ENCODE measurements at places on chromosomes 11 and 22.
A peak's percentile ranks its signal among the peaks of the same experiment; 100 is the strongest.

DNA sequence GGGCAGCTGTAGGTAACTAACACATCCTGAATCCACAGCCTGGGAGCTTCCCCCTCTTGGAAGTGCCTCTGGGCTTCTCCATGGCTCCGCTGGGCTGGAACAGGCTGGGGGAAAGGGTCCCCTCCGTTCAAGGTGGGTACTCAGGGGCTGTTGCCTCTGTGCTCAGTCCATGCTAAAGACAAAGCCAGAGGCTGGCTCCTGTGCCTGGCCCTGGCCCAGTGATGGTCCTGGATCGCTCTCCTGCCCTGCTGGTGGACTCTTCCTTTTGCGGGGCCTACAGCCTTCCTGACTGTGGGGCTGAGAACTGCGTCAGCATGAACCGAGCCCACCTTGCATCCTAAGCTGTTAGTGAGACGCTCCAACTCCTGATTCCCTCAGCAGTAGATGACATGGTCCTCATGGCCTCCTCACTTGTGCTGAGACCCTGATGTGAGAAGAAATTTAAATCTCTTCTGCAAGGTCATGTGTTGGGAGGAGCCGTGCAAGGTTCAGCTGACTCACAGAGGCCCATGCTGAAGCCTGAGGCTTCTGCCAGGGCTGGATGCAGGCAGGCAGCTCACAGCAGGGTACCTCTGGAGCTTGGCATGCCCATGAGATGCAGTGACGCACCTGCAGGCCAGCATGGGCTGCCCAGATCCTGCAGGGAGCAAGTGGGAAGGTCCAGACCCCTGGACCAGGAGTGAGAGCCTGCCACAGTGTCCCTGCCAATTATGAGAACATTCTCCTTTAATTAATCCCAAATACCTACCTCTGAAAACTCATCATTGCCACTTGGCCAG, 1285.5 kb downstream of the TBC1D22A start:
- no peak for DNase-seq

- no peak for DNase-seq
Measured at GRCh38 chr11:36361472-36361871, 65.4 kb downstream of the PRR5L start.

DNA sequence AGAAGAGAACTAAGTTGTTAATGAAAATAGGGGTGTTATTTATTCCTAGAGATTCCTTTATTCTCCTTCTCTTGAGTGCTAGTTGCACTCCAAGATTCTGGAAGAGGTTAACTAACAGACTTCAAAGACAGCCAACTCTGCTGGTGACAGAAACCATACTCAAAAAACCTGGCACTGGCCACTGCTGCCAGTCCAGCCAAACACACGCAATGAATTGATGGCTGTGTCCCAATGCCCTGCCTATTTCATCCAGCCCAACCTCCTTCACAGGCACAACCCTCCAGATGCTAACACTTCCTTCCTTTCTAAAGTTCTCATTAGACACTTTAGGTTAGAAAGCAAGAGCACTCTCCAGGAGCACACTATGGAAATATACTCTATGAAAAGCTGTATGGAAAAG, 150.8 kb upstream of the C11orf58 start:
- no peak for DNase-seq

DNA sequence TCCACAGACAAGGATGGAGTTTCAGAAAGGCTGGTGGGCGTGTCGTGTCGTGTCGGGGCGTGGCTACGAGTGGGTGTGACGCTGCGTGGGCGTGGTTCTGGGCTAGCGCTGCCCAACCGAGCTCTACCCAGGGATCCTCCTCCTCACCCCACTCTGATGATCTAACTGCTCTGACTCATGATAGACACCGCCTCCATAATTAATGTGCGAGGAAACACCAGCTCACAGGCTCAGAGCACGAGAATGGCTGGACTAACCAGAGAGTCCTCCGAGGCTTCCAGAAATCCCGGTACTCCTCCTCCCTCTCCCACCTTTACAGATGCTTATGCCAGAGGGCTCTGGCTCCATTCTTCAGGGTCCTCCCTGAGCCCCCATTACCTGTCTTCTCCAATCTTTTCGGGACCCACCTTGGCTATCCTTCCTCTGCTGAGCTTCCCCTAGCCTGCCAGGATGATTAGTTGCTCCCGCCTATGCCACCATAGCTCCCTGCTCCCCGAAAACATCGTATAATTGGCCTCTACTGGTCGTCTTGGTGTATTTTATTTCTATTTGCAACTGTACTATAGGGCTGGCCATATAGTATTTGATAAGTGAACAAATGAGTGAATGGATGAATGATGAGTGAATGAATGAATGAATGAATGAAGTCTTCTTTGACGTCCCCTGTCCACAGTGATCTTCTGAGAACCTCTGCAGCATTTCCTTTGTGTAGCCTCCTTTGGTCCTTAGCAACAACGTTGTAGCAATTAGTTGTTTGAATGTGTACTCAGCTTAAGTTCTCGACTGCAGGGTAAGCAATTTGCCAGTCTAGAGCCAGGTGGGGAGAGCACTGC, 21.7 kb downstream of the TMPRSS13 start:
- peak; percentile 86 for DNase-seq

GRCh38 chr11:35089666-35090065, 49.3 kb upstream of the CD44 start:
- no peak for DNase-seq

DNA sequence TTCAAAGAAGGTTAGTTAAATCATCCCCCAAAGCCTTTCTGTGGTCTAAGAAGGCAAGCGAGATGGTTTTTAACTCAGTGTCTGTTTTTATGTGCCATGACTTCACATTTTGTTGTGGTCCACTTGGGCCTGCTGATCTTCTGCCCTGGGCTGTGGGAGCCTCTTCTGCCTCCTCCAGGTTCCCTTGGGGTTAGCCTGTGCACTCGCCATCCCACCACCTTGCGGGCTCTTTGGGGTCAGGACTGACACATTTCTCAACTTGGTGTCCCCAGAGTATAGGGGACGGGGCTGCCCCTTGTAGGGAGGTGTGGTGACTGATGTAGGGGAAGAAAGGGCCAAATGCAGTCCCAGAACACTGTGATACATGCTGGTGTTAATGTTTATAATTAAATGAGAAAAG, 207.0 kb downstream of the TBC1D22A start:
- DNase-seq: no peak
